ENCODE measurements at places on chromosomes 1 and 21.
A peak's percentile ranks its signal among the peaks of the same experiment; 100 is the strongest.

DNA sequence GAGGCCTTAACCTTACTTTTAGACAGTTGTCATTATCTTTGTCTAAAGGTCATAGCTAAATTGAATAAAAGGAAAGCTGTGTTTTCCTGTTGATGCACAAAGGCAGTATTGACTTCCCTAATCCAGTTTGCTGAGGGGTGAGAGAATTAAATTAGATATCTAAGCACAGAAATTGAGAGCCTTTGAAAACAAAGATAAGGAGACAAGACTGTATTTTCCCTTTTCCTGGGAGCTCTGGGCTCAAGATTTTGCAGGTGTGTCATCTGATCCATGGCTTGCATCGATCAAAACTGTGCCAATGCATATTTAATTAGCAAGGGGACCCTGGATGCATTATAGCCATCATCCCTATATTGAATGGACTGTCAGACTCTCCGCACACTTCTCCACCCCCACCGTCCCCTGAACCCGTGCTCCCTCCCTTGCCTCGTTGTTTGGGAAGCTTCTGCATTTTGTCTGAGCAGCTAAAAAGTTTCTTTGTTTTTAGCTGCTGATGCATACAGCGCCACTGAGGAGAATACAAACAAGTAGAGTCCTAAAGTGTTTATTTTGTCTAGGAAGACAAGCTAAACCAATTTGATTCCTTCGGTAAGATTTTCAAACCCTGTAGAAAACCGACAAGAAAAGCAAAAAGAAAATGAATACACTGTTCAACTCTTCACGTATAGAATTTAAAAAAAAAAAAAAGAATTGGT is 186.3 kb downstream of the NFIA start:
- DNase-seq: no peak

DNA sequence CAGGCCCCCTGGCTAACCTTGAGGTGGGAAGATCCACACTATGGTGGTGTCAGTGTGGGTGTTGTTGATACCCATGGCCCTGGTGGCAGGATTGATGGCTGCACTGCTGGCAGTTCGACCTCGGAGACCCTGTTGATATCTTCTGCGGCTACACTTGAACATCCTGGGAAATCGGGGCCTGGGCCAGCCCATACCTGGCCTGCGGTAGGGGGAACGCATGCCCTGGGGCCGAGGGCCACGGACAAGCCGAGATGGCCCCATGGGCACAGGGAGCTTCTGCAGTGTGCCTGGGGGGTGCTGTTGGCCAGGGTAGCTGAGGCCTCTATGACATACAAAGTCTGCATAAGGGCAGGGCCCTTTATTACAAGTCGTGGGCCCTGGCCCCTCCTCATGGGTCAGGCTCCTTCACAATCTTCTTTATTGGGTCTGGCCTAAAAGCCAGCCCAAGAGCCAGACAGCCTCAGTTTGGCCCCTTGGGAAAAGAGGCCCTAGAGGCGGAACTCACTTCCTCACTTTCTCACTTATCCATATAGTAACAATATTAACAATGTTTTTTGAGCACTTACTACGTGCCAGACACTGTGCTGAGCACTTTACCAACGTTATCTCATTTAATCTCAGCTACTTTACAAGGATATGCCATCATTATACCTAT is at the start of gene P3R3URF:
P3R3URF (minus strand) TSS at position 278 of the 655 bp plus-strand sequence; CDS start at position 261, 17 bp downstream.
- DNase-seq: no peak

GRCh38 chr1:109667452-109668122 is at the start of gene GSTM2:
GSTM2 (plus strand) TSS chr1:109668057; CDS start chr1:109668116, 59 bp downstream.
- peak; percentile 73 for DNase-seq

DNA sequence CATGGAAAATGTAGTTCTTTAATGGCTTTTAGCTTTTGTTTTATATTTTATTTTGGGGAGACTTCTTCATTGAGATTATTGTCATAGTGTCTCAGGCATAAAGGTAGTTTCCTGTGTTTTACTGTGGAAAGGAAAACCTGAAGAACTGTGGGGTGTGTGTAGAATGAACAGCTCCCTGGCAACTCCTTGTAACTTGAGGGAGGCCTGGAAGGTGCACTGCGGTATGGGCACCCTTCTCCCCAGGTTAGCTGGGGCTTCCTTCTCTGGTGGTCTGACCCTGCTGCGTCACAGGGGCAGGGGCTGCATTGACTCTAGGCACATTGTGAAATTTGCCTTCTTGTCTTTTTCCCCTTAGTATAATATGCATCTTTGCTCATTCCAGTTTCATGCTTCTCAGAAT is 1.7 kb downstream of the ATP1B1 start:
- DNase-seq: no peak

DNA sequence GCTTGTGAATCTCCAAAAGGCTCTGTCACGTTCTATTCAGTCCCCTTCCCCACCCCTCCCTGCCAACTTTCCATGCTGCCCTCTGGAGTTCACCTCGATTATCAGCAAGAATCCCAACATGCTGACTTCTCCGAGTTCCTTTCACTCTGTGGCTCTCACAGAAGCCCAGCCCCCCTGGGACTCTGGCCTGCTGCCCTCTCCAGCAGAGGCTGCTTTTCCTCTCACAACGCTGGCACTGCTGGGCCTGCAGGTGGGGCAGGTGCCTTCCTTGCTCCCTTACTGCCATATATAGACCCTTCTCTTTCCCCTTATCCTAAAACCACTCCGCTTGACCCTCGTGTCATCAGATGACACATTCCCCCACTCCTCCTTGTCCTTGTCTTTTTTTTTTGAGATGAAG is 10.2 kb upstream of the RNF186 start:
- peak; percentile 9 for DNase-seq

- DNase-seq: no peak
Measured at GRCh38 chr1:192545896-192546521, 29.6 kb upstream of the RGS1 start.
